ENCODE measurements at places on chromosomes 4 and X.

- no peak for DNase-seq
Observed at GRCh38 chr4:154254999-154255398, 236.6 kb downstream of the DCHS2 start.

DNA sequence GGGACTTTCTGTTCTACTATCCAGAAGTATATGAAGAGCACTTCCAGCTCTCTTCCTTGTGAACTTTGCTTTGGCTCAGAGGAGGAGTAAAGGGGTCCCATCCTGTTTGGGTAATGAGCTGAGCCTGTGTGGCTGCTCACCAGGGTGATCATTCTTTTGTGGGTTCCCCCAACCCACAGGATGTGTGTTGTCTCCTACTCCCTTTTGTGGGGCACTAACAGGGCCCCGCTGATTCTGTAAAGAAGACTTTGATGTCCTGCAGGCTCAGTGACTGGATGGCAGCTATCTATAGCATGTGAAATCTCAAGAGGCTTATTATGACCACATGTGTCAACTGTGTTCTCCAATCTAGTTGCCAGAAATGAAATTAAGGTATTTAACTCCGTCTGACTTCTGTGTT, 40.8 kb downstream of the ZNF518B start:
- DNase-seq = no peak

DNA sequence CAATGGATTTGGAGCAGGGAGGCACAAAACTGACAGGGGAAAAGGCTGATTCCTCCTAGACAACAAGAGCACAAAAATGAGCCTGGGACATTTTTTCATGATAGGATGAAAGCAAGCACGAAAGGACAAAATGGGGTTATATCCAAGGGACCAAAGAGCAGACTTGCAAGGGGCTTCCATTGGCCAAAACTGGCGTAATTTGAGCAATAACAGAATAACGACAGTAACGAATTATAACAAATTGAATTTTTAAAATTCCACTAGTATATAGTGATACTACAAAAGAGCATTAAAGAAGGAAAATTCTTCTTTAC, 10.3 kb downstream of the SPP1 start:
- DNase-seq = no peak

DNA sequence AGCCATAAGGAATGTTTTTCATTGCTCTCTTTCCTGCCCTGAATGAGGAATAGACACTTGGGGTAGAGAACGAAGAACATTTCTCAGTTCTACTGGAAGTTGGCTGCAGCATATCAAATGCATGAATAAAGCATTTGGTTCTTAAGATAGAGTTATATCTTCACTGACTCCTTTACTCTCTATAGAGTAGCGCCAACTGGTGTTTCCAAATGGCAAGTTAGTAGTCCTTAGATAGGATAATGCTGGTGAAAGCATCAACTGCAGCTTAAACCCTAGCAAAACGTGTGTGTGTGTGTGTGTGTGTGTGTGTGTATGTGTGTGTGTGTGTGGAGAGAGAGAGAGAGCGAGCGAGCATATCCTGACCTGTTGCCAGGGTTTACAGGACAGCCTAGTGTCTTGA, 62.2 kb upstream of the FRMPD4 start:
- no peak for DNase-seq

GRCh38 chr4:7295197-7295910, 103.0 kb downstream of the SORCS2 start:
- DNase-seq = no peak

GRCh38 chr4:97577004-97577403, 566.3 kb downstream of the STPG2 start:
- no peak for DNase-seq

DNA sequence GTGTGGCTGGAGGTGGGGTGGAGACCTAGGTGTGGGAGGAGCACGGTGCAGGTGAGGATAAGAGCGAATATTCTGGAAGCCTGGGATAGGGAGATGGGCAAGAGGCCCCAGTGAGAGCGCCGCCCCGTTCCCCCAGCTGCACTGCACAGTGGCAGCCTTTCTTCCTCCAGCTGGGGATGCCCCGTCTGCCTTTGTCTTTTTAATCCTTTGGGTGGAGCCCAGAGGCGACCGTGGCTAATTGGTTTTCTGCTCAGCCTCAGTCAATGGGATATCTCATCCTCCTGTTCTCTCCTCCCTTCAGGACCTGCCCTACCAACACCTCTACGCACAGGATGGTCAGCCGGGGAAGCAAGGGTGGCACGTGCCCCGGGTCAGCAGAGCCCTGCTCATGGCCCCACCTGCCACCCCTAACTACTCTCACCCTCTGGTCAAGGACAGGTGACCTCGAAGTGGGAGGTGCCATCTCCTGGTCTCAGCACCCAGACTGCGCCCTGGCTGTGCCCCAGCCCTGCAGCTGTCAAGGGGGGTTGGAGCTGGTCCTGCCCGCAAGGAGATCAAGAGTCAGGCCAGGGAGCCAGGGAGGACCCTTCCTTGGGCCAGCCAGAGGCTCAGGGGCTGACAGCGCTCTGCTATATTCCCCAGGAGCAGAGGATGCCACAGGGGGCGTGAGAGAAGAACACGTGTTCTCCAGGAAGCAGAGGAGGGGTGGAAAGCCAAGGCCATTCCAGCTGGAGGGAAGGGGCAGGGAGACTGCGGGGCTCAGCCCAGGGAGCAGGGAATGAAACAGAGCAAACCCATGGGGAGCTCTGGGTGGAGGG, 64.0 kb downstream of the ADRA2C start:
- no peak for DNase-seq

Measured in kidney epithelial cell (primary cell).